ENCODE measurements at places on chromosomes 13 and 19. TPM values are rescaled to one million over a fixed set of nuclear protein-coding genes. Genes with fewer than 3 reads are reported as not detected.

TMEM205 gene
- 136 TPM for polyA plus RNA-seq

RASAL3 gene
- polyA plus RNA-seq: not detected

KLK4 gene
- not detected for polyA plus RNA-seq

RFPL4A gene
- polyA plus RNA-seq: not detected

CEACAM16 gene
- not detected for polyA plus RNA-seq

SIGLEC10 gene
- not detected for polyA plus RNA-seq

AMER2 gene
- 33.2 TPM for polyA plus RNA-seq
